ENCODE measurements at places on chromosomes 11 and 22.

DNA sequence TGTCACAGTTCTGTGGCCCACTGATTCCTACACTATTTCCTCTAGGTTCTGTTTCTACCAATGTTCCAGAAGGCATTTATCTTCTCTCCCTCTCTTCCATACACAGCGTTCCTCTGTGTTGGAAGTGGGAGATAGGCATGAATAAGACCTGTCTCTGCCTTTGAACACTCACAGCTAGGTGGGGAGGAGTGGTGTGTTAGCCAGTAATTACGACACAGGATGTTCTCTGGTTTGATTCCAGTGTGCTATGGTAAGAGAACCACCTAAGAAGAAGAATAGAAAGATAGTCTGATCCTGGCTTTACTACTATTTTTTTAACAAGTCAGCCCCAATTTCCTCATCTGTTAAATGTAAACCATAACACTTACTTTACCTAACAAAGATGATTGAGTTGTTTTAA lies 200.2 kb upstream of the MTMR2 start:
- DNase-seq, result no peak

DNA sequence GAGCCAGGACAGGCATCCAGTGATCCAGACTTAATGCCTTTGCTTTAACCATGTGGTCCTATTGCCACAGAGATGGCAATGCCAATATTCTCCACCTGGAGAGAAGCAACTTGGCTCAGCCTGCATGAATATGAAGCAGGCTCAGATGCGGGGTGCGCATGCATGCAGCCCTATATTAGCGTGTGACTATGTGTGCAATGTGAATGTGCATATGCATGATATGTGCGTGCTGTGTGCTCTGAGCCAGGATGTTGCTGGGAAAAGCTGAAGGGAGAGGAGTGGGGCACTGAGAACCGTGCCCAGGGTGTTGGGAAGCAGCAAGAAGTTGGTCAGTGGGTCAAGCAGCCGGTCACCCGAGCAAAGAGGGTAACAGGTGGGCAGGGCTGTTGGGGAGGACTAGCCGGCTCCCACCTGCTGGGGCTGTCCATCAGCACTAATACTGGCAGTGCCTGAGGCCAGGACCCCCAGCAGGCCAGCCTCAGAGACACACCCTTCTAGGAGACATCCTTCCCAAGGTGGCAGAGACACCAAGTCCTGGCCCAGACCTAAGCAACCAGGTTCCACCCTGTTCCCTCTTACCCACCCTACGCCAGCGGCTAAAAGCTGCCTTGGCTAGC lies 24.8 kb upstream of the MYOD1 start:
- no peak for DNase-seq

DNA sequence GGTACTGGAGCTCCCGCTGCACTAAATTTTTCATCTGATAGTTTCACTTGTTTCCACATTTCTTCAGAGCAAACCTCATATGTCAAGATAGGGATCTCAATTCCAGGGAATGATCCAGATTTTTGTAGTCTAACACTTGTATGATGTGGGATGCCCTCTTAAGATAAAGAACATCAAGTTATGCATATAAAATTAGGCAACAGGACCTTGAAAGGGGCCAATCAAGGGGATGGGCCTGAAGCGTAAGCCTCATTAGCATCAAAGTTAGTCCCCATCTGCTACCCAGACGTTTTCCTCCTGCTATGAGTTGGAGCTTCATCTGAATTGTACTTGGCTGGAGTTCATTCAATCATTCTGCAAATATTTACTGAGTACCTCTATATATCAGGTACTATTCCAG lies 17.5 kb downstream of the PDGFD start:
- no peak for DNase-seq

- no peak for DNase-seq
These were observed 309.8 kb upstream of the CNTN5 start for GRCh38 chr11:98710986-98711385.

- no peak for DNase-seq
These were observed 12.7 kb downstream of the TMEM41B start for GRCh38 chr11:9301720-9302119.

DNA sequence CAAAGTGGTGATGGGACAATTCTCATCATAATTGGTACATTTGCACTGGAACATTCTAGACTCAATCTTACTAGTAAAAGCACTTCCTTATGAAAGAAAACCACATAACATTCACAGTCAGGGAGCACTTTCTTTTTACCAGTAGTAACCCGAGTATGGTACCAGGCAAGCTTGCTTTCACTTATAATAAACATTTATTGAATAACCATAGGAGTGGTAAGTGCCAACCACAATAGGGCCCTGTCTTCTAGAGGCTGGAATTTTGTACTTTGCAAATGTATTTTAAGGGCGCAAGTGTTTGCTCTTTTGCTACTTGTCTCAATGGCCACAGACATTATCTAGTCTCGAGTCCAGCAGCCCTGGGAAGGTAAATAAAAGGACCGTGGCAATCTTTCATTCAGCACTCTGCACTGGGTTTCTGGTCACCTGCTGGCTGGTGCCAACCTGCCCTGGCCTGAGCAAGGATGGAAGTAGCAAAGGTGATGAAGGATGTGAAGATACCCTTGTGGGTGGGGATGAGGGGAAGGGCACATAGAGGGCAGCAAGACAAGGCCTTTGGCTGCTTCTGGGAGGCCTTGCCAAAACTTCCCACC lies 24.2 kb downstream of the C22orf31 start:
- DNase-seq, result no peak

DNA sequence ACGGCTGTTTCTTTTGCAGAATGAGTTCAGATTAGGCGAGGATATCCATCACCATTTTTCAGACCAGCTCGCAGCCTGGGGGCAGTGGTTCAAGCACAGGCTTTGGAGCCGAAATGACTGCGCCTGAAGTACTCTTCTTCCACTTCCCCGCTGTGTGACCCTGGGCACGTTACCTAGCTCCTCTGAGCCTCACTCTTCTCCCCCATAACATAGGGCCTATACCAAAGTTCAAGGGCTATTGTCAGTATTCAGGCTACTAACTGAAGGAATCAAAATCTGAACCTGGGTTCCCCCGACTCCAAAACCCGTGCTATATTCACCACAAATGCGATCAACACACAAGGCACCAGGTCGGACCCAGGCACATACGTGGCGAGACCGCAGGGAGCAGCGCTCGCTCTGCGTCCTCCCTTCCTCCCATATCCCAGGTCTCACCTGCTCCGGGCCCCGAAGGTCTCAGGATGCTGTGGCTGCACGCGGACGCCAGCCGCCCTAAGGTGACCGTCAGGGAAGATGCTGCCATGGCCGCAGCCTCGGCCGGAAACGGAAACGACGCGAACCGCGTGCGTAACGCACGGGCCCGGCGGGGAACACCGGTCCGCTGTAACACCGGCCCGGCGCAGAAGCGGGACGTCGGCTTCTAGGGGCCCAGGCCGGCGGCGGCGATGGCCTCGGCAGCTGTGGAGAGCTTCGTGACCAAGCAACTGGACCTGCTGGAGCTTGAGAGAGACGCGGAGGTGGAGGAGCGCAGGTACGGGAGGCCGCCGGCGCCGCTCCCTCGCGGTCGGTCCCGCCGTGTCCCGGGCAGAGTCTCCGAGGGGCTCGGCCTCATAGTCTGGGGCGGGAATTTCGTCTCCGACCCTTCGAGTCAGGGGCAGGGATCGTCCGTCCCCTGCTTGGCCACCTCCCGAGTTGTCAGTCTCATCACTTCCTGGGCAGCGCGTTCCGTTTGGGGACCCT lies at the start of the genes IGHMBP2 and MRPL21:
TSS of gene IGHMBP2 (plus strand) at position 604 of the 960 bp plus-strand sequence. CDS start at position 666, 62 bp downstream.
TSS of gene MRPL21 (minus strand) at position 545 of the 960 bp plus-strand sequence. CDS start at position 523, 22 bp downstream.
- DNase-seq, result no peak

- DNase-seq, result no peak
These were observed 558.4 kb downstream of the METTL15 start for GRCh38 chr11:28666632-28667031.

DNA sequence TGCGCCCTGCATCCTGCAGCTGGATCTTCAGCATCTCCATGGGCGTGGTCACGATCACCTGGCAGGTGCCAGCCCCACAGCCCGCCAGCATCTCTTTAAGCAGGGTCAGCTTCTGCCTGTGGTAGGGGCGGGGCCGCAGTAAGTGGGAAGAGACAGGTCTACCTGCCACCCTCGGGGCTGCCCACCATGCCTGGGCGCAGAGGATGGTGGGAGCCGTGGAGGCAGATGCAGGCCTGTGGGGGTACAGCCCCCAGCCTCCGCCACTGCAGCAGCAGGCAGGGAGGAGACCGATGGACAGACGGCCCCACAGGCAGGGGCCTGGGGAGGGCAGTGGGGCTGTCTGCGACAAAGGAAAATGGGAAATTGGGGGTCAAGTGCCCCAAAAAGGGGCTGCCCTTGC lies 3.0 kb upstream of the CEND1 start:
- no peak for DNase-seq
